ENCODE measurements at places on chromosomes 16 and 17.

- no peak for DNase-seq
These were observed 8.2 kb upstream of the FOXN1 start for GRCh38 chr17:28497931-28498330.

DNA sequence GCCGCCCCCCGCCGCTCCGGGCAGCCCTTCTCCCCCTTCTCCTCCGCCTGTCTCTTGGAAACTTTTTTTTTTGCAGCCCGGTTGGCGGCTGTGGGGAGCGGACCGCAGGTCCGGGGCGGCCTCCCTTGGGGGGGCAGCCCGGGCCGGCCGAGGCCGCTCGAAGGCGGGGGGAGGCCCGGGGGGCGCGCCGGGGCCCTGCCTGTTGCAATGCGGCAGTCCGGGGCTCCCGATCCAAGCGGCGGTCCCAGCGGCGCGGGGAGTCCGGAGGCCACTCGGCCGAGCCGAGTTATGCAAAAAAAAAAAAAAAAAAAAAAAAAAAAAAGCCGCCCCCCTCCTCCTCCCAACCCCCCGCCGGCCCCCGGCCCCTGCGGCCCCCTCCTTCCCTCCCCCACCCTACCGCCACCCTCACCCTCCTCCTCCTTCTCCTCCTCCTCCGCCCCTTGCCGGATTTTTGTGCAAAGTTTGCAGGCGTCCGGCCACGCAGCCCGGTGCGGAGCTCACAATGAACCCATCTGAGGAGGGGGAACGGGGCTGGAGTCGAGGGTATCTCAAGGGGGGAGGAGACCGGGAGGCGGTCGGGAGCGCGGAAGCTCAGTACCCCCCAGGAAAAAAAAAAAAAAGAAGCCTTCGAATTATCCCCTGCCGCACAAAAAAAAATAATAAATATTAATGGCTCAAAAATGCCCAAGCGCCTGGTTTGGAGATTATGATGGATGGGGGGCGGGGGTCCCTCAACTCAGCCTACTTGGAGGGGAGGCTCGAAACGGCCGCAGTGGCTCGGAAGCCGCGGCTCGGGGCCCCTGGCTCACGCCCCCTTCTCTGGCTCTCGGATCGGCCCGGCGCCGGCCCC is at the start of gene ZNF423:
TSS of gene ZNF423 (minus strand) at position 291 of the 850 bp plus-strand sequence. CDS start 338 bp downstream, outside the sequence.
- no peak for DNase-seq

- no peak for DNase-seq
These were observed 487 bp downstream of the TSR1 start for GRCh38 chr17:2335726-2336214.

- no peak for DNase-seq
These were observed 32.2 kb downstream of the APPBP2 start for GRCh38 chr17:60493847-60494321.

DNA sequence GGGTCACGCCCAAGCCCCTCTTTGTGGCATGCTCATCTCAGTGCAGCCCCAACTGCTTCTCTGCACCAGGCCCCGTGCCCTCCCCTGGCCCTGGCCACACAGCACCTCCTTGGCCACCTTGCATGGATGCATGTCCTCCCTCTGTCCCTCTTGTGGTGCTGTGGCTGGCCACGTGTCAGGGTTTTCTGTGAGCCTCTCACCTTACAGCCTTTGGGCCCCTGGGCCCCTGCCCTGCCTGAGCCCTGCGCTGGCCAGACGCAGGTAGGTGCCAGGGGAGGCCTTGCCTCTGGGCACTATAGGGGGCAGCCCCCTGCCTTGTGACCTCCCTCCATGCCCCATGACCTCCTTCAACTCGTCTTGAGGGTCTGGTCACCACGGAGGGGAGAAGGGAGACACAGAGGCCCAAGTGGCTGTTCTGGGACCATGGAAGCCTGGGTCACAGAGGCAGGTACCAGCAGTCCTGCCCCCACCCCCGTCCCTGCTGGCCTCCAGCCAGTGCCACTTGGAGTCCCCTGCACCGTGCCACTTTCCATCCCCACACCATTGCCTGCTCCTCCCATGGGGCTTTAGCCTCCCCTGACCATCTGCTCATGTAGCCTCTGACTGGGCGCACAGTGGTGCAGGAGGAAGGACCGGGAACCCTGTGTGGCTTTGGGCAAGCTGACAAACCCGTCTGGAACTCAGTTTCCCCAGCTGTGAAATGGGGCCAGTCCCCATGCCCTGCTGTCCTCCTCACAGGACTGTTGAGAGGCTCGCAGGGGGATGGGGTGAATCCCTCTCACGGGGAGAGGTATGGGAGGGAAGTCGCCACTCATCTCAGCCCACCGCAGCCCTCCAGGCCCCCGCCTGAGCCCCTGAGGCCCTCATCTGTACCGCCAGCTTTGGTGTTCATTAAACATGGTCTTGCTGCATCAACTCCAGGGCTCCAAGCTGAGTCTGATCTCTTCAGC is 11.5 kb upstream of the ATP6V0C start:
- DNase-seq = no peak

- no peak for DNase-seq
These were observed 7.4 kb downstream of the GSDMA start for GRCh38 chr17:39970157-39970692.

DNA sequence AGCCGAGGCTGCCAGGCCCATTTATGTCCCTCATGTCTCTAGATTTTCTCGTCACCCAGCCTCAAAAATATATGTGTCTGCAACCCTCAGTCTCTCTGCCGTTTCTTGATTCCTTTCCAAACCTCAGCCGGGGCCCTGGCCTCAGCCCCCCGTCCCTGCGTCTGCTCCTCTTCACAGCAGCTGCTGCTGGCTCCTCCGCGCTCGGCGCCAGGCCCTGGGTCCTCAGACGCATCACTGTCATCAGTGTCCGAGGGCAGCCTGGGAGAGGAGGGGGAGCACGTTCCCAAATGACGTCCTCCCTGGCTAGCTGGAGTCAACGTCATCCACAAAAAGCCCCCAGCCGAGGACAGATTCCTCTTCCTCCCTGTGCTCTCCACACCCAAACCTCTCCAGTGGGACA is 2.3 kb downstream of the TSR3 start:
- no peak for DNase-seq

DNA sequence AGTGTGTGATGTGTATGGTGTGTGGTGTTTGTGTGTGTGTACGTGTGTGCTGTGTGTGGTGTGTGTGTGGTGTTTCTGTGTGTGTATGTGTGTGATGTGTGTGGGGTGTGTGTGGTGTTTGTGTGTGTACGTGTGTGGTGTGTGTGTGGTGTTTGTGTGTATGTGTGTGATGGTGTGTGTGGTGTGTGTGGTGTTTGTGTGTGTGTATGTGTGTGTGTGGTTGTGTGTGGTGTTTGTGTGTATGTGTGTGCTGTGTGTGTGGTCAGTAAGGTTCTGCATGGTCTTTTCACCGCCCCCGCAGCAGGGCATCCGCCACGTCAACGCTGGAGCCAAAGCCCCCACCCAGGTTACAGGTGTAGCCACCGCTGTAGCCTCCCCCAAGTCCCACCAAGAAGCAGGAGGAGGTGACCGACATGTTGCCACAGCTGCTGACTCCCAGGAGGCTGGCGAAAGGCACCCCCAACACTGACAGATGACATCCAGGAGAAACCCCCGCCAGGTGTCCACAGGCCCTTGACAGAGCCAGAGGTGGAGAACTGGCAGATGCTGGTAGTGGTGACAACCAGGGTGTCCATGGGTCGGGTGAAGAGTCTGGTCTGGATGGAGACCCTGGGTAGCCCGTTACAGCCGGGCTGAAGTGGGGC is 9.3 kb upstream of the KRT17 start:
- no peak for DNase-seq

- no peak for DNase-seq
These were observed 2.9 kb downstream of the CMTM1 start for GRCh38 chr16:66569131-66569530.

- no peak for DNase-seq
These were observed 2.3 kb downstream of the C17orf58 start for GRCh38 chr17:67993998-67994361.

GRCh38 chr16:79661578-79661977 is 61.0 kb upstream of the MAF start:
- no peak for DNase-seq

DNA sequence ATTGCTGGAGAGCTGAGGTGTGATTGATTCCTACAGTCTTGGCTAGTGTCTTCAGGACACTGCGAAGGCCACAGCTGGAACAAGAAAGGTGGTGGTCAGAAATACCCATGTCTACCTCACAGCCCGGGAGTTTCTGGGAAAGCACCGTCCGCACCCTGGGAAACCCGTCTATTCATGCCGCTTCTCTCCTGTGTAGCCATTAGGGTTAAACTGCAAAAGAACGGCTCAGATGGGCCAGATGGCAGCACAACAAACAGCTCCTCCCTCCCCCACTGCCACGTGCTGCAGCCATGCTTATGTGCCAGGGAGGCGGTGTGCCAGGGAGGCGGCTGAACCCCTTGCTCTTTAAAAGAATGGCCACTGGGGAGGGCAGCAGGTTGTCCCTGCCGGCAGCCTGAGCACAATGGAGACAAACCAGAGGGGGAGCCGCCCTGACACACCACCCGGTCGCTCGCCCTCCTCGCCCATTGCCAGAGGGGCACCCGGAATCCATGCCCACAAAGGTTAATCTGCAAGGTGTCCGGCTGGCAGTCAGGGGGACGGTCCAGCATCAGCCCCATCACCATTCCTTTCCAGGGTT is 65.2 kb downstream of the CYTH1 start:
- DNase-seq = no peak

DNA sequence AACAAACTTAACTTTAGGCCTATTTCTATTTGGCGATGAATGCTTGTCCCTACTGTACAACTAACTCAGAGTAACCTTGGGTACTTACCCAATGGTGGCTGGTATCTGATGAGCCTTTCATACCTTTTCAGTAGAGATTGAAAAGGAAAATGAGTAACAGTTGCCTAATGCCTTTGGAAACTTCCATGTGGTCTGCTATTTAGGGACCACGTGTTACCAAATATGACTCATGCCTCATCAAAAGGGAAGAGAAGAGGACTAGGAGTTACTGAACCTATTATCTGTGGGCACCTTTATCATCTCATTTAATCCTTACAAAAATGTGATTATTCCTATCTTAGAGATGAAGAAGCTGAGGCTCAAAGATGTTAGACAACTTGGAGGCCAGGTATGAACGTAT is 8.1 kb downstream of the MYOCD start:
- no peak for DNase-seq

GRCh38 chr16:28478506-28479180 is 6.5 kb upstream of the NPIPB7 start:
- no peak for DNase-seq

DNA sequence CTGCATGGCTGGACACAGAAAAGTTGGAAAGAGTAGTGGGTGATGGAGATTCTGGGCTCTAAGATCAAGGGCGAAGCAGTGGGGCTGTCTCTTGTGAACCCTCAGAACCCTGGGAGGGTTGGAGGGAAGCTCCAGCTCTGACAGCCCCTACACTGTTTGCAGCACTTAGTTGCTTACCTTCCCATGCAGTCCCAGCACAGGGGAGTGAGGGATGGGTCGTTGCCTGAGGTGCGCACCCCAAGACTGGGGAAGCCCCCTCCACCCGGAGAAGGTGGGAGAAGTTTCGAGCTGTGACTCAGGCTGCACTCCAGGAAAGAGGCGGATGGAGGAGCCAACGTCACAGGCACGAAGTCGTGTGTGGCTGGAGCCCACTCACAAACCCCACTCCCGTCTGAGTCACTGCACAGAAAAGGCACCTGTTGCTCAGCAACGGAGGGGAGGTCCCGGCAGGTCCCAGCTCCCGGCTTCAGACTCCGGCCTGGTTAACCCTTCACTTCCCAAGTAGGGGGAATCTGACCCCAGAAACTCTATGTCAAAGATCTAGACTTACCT is 60.1 kb downstream of the AIPL1 start:
- DNase-seq = peak; percentile 54

DNA sequence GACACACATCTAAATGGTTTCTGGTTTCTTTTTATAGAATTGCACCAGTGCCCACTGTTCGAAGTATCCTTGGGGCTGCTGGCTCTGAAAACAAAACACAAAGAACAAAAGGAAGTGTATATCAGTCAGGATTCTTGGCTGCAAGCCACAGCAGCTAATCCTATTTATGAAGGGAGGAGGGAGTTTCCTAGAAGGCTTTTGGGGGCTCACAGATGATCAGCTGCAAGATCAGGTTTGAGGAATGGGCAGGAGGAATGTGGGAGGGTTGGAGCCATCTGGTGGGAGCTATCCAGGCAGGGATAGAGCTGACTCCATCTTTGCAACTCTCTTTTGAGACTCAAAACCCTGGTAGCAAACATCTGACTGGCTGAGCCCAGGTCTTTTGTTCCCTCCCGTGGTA is 118.3 kb upstream of the EEF2KMT start:
- no peak for DNase-seq

- DNase-seq = no peak
These were observed 5.4 kb upstream of the BBS2 start for GRCh38 chr16:56525236-56525635.

DNA sequence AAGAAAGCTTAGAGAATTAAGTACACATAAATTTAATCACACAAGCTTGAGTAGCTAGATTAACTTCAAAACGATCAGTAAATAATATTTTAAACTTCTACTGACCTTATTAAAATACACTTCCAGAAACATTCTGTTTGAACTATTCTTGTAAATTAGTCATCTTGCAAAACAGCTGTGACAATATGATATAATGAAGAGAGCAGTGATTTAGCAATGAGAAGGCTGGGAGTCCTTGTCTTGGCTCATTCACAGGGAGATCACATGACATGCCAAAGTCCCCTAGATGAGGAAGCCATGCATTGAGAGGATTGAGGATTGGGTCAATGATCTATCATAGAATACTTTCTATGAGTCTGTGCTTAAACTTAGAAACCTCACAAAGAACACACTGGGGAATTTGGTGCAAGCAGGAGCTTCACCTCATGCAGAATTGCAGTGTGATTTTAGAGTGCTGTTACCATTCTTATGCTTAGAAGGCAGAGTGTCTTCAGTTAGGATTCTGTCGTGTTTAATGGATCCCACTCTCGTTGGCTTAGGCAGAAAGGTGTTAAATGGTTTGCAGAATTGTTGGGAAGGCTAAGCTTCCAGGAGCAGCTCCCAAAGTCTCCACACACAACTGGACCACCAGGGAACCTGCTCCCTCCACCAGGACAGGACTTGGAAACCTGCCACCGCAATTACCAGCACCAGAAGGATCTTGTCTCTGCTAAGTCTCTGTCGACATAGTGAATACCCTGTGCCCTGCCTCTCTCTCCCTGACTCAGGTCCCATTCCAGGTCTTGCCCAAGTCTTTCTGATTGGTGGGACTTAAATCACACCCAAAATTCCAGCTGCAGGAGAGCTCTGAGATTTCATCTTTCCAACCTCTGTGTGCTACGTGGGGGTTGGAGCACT is 87.1 kb downstream of the USP22 start:
- no peak for DNase-seq

- no peak for DNase-seq
These were observed 40.6 kb downstream of the KNOP1 start for GRCh38 chr16:19677402-19677801.

- DNase-seq = no peak
These were observed 10.4 kb upstream of the KRT10 start for GRCh38 chr17:40832840-40833239.

GRCh38 chr17:38464251-38464722 is 36.0 kb downstream of the ARHGAP23 start:
- DNase-seq = no peak

- DNase-seq = peak; percentile 49
These were observed 2.6 kb downstream of the GTF3C1 start for GRCh38 chr16:27547134-27547533.

DNA sequence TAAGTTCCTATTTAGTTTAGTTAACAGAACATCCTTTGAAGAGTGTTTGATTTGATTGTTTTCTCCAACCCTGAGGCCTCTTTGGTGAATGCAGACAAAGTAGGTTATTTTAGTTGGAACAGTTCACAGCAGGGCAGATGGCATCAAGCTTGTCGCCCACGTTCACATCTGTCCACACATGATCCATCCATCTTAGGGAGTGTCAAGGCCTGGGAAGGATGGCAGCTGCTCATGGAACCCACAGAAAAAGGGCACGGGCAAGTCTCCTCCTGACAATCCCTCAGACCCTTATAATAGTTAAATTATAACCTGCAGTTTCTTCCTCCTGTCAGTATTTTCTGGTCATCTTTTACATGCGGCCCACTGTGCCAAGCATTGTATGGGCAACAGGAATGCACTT is 60.2 kb downstream of the KNOP1 start:
- no peak for DNase-seq
